Right renal pelvis (tissue), 4 donors: ENCODE measurements at places on chromosomes 2 and 18. TPM values are rescaled to one million over a fixed set of nuclear protein-coding genes. Genes with fewer than 3 reads are reported as not detected.

Gene DSG4
- 0.09 TPM for polyA plus RNA-seq

Gene CREG2
- polyA plus RNA-seq: 0.74 TPM

Gene UGT1A6
- polyA plus RNA-seq: 3.2 TPM

Gene NR4A2
- polyA plus RNA-seq: 0.53 TPM

Gene CXCR4
- polyA plus RNA-seq: 47.8 TPM

Gene RAX
- not detected for polyA plus RNA-seq

Gene SLC9A2
- 9.6 TPM for polyA plus RNA-seq

Gene TRABD2A
- polyA plus RNA-seq: 0.30 TPM

Gene SPP2
- not detected for polyA plus RNA-seq

- no peak for DNase-seq
Measured at GRCh38 chr2:108124736-108125495, 114.9 kb upstream of the SULT1C3 start.

- no peak for DNase-seq
Measured at GRCh38 chr2:19802086-19802841, 99.5 kb downstream of the TTC32 start.

DNA sequence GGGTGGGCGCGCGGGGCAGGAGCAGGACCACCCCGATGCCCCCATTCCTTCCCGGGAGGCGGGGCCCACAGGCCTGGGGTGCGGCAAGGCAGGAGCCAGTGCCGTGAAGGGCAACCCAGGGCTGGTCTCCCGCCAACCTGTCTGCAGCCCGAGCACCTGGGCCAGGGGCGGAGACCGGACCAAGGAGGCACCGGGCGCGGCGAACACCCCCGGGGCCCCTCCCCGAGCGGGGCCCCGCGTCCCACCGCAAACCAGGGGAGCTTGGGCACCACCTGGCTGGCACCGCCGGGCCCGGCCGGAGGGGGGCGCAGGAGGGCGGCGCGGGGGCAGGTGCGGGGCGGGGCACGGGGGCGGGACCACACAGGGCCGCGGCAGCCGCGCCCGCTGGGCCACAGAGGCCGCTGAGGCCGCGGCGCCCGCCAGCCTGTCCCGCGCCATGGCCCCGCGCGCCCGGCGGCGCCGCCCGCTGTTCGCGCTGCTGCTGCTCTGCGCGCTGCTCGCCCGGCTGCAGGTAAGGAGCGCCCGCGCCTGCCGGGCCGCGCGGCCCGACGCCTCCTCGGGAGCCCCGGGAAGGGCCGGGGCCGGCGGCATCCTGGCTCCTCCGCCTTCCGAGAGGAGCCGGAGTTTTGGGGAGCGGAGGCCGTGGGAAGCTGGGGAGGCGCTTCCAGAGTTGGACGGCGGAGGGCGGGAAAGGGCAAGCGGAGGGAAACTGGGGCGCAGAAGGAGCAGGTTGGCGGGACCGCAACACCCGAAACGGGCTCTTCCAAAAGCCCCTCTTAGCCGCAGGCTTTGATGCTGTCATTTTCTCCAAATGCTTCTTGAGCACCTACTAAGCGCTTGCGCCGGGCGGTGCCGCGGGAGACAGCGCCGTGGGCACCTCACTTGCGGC, at the start of gene TNFRSF11A:
Gene TNFRSF11A, plus strand, starts transcription at position 394 of the 889 bp plus-strand sequence. Its CDS starts 43 bp downstream, at position 437.
- no peak for DNase-seq

GRCh38 chr2:64869126-64869525, 120.1 kb upstream of the SLC1A4 start:
- DNase-seq: no peak

- no peak for DNase-seq
Measured at GRCh38 chr2:70425682-70426301, 123.9 kb upstream of the FAM136A start.

GRCh38 chr2:198339116-198339515, 534.7 kb downstream of the PLCL1 start:
- no peak for DNase-seq

DNA sequence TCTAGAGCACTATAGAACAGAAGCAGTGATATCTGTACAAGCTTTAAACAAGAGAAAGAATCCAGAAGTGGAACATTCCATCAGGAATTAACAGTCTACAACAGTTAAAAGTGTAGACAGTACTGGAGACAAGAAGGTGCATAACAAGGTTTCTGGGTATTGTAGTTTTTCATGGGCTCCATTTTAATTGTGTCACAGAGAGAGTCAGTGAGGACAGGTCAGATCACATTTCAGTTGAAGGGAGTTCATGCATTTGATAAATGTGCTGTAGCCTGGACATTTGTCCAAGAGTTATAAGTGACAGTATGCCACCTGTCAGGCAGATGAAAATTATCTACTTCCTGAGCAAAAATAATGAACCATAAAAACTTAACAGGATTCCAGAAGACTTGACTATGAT, 328.6 kb downstream of the CNTNAP5 start:
- DNase-seq: no peak

GRCh38 chr2:24508878-24509277, 17.8 kb downstream of the NCOA1 start:
- DNase-seq: no peak

- no peak for DNase-seq
Measured at GRCh38 chr2:122542646-122543045, 787.2 kb downstream of the TSN start.

DNA sequence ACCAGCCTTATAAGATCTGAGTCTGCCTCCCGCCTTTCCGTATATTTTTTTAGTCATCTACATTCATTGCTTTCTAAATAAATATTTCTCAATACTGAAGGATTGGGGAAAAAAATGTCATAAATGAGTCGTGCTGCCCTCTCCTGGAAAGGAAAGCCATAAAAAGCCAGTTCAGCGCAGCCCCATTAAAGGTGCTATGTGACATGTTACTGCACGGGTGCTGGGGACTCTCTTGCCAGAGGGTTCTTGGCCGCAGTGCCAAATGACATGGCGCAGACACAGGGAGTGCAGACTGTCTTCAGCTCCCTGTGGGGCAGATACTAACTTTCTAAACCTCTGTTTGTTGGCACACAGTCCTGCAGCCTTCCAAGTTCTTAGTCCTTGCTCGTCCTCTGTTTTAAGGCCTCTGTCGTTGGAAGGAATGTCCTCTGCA, 53.7 kb upstream of the MAP3K20 start:
- DNase-seq: no peak

- no peak for DNase-seq
Measured at GRCh38 chr2:229433351-229433750, 162.3 kb upstream of the PID1 start.

GRCh38 chr18:5288517-5288935, 7.0 kb downstream of the ZBTB14 start:
- DNase-seq: no peak

DNA sequence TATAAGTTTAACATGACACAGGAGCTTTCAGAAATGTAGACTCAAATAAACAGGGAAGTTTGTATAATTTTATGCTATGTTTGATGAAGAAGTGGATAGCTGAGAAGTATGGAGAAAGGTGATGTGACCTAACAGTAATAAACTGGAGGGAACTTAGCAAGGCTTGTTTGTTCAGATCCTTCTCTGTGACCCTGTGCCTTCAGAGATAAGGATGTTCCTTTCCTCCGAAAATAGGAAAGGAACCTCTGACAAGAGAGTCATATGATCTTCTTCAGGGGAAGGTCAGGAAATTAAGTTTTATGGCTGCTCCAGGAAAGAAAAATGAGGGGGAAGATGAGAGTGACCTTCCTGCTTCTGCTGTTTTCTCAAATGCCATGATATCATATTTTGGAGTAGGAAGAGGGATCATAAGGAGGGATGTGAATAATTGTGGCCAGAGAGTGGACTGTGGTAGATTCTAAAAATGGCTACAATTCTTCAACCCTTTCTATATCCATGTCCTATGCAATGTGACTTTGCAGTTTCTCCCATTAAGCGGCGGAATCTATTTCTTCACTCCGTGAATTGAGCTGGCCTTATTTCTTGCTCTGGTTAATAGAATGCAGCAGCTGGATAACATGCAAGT, 8.5 kb upstream of the C2orf69 start:
- no peak for DNase-seq

DNA sequence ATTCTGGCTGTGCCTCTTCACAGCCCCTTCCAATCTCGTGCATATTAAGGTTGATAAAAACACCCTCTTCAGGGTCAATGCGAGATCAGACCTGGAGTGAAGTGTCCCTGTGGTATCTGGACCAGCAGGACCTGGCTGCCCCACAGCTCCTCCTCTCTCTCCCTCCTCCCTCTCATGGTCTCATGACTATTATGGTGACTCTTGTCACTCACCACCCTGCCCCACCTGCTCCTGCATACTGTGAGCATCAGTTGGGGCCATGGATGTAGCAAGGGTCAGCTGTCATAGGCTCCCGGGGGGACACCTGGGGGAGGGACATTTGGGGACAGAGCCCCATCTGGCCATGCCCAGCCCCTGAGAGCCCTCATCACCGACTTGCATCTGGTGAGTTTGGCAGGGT, 50.2 kb downstream of the ODC1 start:
- DNase-seq: no peak

- no peak for DNase-seq
Measured at GRCh38 chr2:45816272-45816671, 164.8 kb downstream of the PRKCE start.

- DNase-seq: no peak
Measured at GRCh38 chr2:198129609-198130008, 325.2 kb downstream of the PLCL1 start.

- no peak for DNase-seq
Measured at GRCh38 chr2:146801886-146802285, 1042.9 kb upstream of the ACVR2A start.

- DNase-seq: no peak
Measured at GRCh38 chr2:233142355-233142897, 82.3 kb downstream of the INPP5D start.

- no peak for DNase-seq
Measured at GRCh38 chr2:46390036-46390435, 89.3 kb upstream of the TMEM247 start.

GRCh38 chr2:135279209-135279608, 227.1 kb downstream of the RAB3GAP1 start:
- DNase-seq: no peak

- no peak for DNase-seq
Measured at GRCh38 chr2:117942551-117942950, 71.3 kb downstream of the CCDC93 start.
